Activated CD4-positive, alpha-beta T cell treated with anti-CD3 and anti-CD28 coated beads, Interleukin-2, amount 50 U/mL, for 4 hours (primary cell): ENCODE measurements at places on chromosomes 6 and 20.
A peak's percentile ranks its signal among the peaks of the same experiment; 100 is the strongest.

DNA sequence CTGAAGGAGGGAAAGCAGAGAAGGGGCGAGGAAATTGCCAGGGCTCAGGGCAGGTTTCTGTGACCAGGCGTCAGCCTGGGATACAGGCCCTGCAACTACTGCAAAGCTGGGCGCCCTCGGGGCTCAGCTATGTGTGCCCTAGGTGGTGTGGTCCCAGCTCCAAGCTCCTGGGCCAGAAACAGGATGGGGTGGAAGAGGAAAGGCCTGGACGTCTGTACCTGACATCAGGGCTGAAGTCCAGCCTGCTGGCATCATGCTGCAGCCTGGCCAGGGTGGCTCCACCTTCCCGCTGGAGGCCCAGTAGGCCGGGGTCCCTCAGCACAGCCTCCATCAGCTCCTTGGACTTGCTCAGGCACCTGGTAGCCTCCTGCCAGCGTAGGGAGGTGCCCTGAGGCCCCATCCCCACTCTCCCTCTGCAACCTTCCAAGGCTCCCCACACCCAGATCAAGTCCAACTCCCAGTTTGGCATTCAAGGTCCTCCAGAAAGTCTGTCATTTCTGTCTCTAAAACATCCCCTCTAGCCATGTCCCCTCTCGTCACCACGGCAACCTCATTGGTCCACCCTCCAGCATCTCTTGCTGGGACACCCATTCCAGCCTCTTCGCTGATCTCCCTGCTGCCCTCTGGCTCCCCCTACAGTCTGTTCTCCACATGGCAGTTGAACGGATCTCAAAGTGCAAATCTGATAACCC is 38.2 kb downstream of the KIAA1755 start:
- peak; percentile 41 for DNase-seq

DNA sequence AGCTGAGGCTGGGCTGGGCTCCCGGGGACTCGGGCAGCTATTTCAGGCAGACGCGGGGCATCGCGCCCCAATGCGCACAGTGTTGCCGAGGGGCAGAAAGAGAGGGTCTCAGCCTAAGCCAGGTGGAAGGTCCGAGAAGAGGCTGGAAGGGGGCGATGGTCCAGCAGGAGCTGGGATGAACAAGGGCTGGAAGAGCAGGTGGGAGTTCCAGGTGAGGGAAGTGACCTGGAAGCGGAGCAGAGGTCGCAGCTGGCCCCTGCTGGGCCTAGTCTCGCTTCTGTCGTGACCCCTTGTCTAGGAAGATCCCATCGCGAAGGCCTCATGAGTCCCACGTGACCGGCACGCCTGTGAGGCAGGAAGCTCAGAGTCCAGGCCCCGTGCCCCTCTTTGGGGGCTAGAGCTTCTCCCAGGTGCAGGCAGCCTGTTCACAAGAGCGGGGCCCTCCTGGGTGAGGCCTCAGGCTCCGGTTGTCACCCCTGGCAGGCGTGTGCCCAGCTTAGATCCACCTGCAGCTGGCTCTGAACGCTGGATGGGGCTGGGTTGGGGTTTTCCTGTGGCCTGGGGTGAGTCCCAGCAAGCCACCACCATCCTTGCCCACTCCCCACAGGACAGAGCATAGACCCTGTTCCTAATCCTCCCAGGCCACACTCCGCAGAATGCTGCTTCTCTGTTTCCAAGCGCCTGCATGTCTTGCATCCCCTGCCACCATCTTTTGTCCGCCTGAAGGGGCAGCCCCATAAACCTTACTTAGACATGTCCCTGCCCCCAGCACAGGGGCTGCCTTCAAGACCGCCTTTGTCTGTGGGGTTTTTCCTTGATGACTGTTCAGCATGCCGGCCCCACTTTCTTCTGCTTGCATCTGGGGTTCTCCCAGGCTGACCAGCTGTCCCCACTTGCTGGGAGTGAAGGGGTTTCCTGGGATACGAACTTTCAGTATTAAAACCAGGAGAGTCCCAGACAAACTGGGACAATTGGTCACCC is 15.1 kb downstream of the SLC22A3 start:
- DNase-seq, result no peak

- no peak for DNase-seq
Measured at GRCh38 chr6:92008757-92009502, 1410.4 kb downstream of the EPHA7 start.

DNA sequence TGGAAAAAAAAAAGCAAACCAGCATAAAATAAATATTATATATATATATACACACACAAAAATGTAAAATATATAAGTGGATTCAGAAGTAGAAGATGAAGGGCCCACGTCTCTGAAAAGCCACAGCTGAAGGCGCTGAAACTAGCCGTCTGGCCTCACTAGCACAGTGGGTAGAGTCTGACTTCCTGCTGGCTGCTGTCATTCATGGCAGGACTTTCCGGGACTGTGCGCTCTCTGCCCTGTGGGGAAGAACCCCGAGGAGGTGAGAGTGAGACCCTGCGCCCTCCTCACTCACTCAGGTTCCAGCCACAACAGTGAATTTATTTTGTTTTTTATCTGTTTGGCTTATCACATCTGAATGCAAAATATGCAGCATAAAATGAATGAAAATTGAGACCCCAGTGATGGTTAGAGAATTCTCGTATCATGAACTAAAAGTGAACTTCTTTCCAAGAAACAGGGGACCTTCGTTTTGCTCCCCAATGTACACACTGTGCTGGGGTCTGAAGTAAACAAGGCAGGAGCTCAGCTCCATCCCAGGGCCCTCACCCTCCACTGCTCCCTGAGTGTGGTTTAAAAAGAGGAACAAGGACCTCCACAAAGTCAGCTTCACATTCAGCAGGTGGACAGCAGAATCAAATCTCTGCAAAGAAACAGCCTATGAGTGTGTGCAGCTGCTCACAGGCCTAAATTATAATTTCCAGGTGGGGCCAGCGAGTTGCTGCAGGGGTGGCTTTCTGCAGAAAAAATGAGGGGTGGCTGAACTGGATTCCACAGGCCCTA is 1.3 kb upstream of the RAMACL start:
- DNase-seq, result no peak

DNA sequence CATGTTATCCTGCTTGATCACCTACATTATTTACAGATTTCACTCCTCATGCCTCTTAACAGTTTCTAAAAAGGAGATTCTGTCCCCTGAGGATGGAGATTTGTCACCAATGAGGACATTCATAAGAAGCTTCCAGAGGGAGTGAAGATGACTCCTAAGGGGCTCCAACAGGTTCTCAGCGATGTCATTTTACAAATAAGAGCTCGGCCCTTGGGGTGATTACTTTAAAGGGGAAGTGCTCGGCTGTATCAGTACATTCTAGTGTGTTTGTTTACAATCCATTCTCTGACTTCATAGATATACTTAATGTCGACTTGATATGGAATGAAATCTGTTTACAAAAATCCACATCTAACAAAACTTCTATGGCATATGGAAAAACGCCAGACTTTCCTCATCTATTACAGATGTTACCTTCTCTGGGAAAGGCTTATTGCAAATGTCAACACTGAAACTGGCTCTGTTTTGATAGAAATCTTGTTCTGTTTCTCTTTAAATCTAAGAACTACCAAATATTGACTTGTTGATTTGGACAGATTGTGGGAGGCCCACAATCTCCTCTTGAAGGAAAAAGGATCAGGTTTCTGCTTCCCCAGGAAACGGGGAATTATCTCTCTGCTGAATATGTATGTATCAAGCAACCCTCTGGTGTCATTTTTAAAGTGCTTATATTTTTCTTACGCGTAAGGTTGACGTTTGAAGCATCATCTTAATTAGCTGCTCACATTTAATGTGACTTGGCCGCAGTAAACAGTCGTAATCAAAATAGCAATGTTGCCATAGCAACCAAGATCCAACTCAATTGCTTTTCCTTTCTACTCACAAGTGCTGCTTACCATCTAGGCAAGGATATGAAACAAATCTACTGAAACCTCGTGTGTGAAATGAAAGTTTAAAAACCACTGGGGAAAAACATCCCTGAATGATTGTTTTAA is 95.7 kb downstream of the SHLD1 start:
- DNase-seq, result no peak

- DNase-seq, result no peak
Measured at GRCh38 chr6:136538836-136539235, 11.4 kb downstream of the MAP7 start.

- no peak for DNase-seq
Measured at GRCh38 chr20:59346061-59346460, 45.6 kb downstream of the EDN3 start.

DNA sequence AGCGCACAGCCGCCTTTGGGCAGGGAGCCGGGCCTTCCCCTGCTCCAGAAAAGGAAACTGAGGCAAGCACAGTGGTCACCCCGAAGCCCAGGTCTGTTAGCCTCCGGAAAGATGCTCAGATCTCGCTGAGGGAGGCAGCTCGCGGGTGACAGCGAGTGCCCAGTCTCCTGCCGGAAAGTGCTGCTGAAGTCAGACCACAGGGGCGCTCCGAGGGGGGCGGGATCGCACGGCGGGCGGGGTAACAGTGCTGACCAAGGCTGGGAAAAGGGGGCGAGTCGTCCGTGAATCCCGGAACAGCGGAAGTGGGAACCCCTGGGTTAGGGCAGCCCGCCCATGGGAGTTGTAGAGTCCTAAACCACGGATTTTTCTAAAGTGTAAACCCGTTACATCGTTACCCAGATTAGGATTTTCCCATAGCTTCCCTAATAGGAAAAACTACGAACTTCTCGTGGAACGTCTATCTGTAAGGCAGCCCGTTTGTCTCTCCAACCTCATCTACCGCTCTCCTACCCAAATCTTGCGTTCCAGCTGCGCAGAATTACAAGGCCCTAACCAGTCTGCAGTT is 504 bp downstream of the VPS16 start:
- DNase-seq, result peak; percentile 5

- no peak for DNase-seq
Measured at GRCh38 chr6:12653486-12653885, 63.1 kb upstream of the PHACTR1 start.

GRCh38 chr6:100880149-100880852 is 828 bp downstream of the ASCC3 start:
- DNase-seq, result no peak

GRCh38 chr20:62885046-62885895 is 23.6 kb upstream of the TCFL5 start:
- DNase-seq, result no peak

DNA sequence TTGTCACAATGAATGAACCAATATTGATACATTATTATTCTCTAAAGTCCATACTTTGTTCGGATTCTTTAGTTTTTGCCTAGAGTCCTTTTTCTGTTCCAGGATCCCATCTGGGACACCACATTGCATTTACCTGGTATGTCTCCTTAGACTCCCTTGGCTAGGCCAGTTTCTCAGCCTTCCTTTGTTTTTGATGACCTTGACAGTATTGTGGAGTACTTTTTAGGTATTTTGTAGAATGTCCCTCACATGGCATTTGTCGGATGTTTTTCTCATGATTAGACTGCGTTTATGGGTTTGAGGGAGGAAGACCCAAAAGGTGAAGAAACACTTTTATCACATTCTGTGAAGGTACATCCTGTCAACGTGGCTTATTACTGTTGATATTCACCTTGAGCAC is 16.9 kb downstream of the PPP1R14C start:
- DNase-seq, result no peak

DNA sequence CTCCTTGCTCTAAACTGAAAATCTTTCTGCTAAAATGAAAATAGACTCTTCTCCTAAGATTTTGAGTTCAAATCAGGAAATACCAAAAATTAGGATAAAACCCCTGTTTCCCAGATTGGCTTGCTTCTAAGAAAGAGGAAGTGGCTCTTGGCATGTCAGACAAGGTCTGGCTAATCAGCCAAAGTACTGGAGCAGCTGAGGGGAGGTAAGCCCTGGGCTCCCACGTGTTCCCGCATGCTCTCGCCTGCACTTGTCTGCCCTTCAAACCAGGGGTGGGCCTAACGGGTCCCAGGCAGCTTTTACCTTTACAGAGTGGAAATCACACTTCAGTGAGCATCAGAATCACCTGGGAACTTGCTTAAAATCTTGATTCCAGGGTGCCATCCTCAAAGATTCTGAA is 43.2 kb upstream of the GABRR1 start:
- DNase-seq, result no peak

- no peak for DNase-seq
Measured at GRCh38 chr6:69673298-69673697, 123.5 kb downstream of the LMBRD1 start.

GRCh38 chr6:1946583-1946982 is 298.8 kb downstream of the GMDS start:
- DNase-seq, result no peak

DNA sequence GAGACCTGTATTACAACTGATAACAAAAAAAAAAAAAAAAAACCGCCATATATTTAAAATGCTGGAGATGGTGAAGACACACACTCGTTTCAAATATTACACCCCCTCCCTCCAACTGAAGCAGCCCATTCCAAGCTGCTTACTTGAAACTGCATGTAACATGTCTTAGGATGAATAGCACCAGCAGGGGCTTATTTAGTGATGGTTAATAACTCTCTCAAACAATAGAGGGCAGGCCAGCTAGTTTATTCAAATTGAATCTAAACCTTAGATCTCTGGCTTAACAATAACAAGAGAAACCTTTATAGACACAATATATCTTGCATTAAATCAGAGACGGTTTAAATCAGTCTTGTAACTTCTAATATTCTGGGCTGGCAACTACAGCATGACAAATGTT is 9.3 kb upstream of the JPH2 start:
- no peak for DNase-seq

DNA sequence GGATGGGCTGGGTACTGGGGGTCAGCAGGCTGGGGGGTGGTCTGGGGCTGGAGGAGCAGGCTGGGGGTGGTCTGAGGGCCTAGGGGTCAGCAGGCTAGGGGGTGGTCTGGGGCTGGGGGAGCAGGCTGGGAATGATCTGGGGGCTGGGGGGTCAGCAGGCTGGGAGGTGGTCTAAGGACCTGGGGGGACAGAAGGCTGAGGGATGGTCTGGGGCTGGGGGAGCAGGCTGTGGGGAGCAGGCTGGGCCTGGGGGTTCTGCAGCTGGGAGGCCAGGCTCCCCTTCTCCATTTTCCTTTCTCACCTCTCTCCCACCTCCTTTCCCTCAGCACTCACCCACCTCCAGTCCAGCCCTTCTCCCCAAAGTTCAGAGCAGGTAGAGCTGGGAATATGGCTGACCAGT is 114.2 kb downstream of the PSMB1 start:
- DNase-seq, result no peak

DNA sequence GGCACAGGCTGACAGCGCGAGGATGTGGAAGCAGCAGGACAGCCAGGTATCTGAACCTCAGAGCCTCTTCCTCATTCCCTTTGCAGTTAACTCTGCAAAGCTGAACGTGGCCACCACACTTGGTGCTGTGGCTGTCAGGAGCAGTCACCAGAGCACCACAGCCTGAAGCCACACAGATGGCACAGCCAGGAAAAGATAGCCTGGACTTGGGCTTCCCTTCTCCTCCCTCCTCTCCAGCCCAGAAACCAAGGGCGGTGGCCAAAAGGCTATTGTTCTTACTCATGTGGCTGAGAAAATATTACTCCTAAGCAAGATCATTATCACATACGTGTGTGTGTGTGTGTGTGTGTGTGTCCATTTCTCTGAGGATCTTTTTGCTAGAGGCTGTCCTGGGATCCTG is 39.8 kb downstream of the CD164 start:
- DNase-seq, result no peak

GRCh38 chr6:107386904-107387303 is 72.5 kb downstream of the PDSS2 start:
- no peak for DNase-seq
